ENCODE measurements at places on chromosomes 4 and X.

- DNase-seq = no peak
These were observed 79.5 kb downstream of the AFF1 start for GRCh38 chr4:87014284-87014782.

DNA sequence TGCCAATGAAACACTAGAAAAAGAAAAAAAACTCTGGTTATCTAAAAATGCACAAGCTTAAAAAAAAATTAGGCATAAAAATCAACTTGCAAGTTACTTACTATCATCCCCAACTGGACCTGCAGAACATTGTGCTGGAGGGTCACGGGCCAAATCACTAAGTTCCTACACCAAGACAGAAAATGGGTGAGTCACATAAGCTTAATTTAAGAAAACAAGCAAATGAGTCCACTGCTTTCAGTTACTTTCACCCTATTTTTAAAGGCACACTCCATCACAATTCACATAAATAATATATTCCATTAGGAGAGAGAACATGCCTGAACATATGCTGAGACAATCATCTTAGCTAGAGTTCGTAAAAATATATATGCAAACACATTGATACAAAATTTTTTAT lies 17.7 kb downstream of the UBE2D3 start:
- DNase-seq = no peak

- no peak for DNase-seq
These were observed 3.0 kb downstream of the RASSF6 start for GRCh38 chr4:73617256-73617655.

DNA sequence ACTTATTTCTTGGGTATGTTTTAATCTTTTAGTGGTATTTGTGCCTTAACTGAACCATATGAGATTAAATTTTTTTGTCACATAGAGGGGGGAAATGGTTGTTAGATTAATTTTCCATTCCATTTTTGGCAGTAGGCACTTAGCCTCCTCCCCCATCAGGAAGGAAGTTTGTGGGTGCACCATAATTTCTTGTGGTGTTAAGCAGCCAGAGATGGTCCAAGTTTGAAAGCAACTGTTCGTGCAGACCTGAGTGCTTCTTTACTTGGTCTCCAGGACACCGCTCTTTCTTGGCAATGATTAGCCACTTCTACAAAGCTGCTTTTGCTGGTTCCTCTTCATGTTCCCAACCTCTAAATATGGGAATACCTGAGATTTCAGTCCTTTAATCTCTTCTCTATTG lies 92.7 kb upstream of the RPL34 start:
- no peak for DNase-seq

DNA sequence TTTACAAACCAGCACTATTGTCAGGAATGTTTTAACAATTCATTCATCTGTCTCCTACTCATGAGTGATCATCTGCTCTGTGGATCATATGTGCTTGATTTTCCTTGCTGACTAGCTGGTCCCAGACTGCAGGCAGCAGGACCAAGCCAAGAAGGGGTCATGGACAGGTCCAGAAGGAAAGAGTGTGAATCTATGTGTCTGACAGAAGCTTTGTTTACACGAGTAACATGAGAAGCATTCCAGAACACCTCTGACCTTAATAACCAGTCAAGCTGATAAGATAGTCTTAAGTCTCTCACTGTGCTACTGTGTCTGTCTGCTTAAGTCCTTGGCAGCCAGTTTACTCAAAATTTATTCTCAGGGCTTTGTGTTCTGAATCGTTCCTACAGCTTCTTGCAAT lies 39.0 kb downstream of the GUCY1A1 start:
- no peak for DNase-seq

DNA sequence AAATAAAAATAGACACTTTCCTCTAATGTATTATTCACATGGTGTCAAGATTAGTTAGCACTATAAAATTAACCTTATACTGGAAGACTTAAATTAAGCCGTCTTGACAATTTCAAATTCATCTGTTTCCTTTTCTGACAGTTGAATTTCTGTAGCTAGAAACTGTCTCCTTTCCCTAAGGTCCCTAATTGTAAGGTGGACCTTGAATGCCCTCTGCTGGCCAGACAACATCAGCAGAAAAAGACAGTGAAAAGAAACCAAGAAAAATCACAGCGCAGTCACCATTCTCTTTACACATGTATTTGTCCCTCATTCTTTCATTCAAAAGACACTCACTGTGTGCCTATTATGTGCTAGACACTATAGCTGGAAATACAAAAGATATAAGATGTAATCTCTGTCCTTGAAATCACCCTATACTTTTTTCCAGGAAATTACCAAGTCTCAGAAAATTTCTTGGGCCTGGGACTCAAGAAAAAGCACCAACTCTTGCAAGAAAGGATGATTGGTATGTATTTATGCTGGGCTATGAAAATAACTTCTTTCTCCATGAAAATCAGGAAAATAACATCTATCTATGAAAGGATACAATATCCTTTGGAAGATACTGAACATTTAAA lies 32.7 kb upstream of the AMBN start:
- DNase-seq = peak; percentile 23

DNA sequence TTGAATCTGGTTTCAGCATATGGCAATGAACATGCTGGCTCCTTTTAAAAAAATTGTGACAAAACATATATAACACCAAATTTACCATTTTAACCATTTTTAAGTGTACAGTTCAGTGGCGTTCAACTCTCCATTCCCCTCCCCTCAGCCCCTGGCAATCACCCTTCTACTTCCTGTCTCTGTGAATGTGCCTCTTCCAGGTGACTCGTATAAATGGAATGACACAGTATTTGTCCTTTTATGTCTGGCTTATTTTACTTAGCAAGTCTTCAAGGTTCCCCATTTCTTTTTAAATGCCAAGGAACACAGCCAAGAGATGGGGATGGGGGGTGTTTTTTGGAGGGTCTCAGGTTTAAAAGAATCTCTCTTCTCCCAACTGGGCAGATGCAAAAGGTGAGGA lies 35.4 kb upstream of the BCLAF3 start:
- DNase-seq = no peak

DNA sequence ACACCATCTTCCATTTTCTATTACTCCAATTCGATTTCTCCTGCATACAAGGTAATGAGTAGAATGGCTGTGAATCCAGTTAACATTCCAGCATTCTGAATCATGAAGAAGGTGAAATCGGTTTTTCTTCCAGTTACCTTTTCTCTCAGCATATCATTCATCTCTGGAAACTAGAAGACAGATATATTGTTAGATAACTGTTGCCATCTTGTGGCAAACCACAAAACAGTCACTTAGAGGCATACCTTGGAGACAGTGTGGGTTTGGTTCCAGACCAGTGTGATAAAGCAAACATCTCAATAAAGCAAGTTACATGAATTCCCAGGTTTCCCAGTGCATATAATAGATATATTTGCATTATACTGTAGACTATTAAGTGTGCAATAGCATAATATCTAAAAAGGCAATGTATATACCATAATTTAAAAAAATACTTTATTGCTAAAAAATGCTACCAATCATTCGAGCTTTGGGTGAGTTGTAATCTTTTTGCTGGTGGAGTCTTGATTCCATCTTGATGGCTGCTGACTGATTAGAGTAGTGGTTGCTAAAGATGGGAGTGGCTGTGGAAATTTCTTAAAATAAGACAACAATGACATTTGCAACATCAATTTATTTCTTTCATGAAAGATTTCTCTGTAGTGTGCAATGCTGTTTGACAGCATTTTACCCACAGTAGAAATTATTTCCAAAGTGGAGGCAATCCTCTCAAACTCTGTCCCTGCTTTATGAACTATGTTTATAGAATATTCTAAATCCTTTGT lies 82.1 kb downstream of the SLC39A8 start:
- no peak for DNase-seq

DNA sequence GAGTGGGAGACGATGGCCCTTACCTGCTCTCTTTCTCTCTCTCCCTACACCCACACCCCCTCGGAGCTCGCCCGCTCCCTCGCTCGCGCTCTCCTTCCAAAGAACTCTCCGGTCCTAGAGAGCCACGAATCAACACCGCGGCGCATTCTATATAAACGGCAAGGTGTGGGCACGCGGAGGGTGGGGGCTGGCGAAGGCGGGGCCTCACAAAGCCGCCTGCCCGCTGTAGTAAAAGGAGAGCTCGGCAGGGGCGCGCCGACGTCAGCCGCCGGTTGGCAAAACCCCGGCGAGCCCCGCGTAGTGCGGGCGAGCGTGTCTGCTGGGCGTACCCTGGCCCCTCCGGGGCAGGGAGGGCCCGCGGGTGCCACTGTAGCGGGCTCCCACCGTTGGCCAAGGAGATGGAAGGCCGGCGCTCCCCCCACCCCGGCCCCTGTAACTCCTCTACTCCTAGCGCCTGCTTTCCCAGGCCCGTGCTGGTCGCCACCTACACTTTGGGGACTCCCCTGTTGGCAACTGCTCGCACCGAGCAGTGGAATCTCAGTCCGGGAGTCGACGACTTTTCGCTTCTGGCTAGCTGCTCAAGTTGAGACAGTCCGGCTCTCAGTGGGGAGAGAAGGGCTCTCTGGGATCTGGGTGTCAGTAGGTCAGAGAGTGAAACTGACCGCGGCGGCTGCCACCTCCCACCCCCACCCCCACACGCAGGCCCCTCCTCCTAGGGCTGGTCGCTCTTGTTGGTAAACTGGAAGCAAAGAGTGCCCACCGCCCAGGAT lies 325.5 kb upstream of the F9 start:
- no peak for DNase-seq

- no peak for DNase-seq
These were observed 198.0 kb downstream of the CBR4 start for GRCh38 chr4:168811786-168812651.

GRCh38 chrX:104098151-104098808 lies 14.0 kb upstream of the ZCCHC18 start:
- DNase-seq = peak; percentile 34

DNA sequence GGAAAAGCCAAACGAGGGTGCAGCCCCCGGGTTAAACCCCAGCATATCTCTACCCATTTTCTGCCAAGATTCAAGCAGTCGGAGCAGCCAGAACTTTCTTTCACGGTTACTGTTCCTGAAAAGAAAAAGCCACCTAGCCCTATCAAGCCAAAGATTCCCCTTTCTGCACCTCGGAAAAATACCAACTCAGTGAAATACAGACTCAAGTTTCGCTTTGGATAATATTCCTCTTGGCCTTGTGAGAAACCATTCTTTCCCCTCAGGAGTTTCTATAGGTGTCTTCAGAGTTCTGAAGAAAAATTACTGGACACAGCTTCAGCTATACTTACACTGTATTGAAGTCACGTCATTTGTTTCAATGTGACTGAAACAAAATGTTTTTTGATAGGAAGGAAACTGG lies 20.0 kb downstream of the FGF5 start:
- no peak for DNase-seq

DNA sequence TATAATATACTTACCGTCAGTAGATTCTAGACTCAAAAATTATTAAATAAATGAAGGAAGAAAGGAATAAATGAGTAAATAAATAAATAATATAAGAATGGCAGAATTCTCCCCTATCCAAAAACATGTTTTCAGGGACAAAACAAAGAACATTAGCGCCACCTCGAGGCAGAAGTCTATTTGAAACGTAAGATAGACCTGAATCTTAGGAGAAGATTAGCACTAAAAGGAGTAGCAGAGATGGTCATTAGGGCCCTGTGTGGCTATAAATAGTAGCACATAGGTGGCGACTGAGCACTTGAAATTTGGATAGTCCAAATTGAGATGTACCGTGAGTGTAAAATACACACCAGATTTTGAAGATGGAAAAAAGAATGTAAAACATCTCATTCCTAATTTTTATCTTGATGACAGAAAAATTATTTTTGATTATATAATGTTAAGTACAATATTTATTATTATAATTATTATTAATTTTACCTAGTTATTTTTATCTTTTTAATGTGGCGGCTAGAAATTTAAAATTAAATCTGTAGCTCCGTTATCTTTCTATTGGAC lies 24.3 kb upstream of the SRD5A3 start:
- peak; percentile 38 for DNase-seq

GRCh38 chr4:40984051-40984450 lies 230.3 kb downstream of the APBB2 start:
- DNase-seq = no peak

DNA sequence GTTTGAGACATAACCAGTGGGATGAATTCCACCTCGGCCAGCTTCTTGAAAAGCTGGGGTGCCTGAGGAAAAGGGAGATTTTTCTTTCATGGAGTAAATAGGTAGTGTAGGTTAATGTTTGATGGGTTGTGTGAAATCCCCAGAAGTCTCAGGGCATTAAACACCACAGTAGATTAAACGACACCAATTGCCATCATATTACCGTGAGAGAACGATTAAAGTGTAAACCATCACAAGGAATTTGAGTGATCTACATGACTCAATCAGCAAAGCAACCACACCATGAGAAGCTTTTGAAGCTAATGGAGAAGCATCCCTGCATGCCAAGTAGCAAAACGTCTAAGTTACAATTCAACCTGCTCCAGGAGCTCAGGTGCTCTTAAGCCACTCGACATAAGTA lies 322.5 kb upstream of the GATB start:
- no peak for DNase-seq

GRCh38 chr4:112521123-112522023 lies 5.4 kb upstream of the NEUROG2 start:
- no peak for DNase-seq

DNA sequence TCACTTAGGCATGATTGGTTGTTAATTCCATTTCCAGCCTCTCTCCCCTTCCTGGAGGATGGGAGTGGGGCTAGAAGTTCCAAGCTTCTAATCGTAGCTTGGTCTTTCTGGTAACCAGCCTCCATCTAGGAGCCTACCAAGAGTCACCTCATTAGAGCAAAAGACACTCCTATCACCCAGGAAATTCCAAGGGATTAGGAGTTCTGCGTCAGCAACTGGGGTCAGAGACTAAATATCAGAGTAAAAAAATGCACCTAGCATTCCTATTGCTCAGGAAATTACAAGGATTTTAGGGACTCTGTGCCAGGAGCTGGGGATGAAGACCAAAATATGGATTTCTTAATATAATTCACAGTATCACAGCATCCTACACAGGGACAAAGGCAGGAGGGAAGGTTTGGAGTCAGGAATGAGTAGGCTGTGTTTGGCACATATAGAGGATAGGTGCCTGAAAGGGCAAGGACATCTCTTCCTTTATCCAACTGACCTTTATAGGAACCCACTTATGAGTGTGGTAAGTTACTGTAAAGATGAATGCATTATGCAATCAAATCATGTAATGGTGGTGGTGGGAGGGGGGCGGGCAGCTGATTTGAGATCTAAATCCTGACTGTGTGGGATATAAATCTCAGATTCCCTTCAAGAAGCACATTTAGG lies 30.5 kb upstream of the LIMCH1 start:
- no peak for DNase-seq

- no peak for DNase-seq
These were observed 101.9 kb downstream of the QRFPR start for GRCh38 chr4:121278811-121279368.

DNA sequence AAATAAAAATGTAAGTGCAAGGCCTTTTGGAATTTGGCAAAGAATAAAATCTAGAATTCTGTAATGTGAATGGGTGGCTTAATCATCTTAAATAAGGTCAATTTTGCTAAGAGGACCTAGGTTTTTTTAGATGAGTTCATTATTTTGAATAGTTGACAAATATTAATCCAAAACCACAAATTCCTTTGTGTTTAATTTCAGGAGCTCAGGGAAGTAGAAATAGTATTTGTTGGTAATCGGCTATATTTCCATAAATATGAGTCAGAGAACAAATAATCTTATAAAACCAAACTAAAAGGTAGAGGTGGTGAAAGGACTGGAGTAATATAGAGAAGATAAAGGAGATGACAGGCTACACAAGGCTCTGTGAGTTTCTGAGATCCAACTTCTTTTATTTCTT lies 190.4 kb upstream of the TLL1 start:
- no peak for DNase-seq

All from activated CD4-positive, alpha-beta T cell treated with anti-CD3 and anti-CD28 coated beads, Interleukin-2, amount 50 U/mL, for 1 hour (primary cell).